Hematopoietic multipotent progenitor cell treated with erythropoietin and hydrocortisone succinate and interleukin-3 and kit ligand, for 17 days (in vitro differentiated cells): ENCODE measurements at places on chromosomes 5 and 9.

DNA sequence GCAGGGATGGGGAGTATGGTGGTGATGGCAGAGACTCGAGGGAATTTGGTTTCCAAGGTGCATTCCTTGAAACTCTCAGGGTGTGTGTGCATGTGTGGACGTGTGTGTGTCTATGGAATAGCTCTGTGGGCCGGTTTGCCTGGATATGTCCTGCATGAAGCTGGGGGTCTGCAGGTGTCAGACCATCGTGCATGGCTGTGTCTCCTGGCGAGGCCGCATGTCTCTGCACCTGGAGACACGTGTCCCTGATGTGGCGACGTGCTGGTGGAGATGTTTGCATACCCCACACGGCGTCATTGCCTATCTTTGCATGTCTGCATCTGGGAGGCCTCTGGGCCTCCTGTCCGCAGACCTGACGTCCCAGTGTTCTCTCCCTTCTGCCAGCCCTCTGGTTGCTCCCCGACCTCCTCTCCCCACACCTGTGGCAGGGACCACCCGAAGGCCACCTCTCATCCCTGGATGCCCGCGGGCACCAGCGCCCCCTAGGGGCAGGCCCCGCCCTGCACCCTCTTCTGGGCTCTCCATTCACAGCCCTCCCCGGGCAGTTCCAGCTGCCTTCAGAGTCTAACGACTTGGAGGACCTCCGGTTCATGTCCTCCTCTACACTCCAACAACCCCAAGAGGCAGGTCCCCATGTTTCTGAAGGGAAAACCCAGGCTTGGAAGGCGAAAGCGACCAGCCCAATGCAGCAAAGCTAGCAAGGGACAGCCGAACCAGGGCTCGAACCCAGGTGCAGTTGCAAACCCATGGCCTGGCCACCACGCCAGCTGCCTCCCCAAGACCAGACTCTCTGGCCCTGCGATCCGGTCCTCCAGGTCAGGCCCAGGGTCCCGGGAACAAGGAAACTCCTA, 88.6 kb downstream of the LMX1B start:
- DNase-seq = no peak

DNA sequence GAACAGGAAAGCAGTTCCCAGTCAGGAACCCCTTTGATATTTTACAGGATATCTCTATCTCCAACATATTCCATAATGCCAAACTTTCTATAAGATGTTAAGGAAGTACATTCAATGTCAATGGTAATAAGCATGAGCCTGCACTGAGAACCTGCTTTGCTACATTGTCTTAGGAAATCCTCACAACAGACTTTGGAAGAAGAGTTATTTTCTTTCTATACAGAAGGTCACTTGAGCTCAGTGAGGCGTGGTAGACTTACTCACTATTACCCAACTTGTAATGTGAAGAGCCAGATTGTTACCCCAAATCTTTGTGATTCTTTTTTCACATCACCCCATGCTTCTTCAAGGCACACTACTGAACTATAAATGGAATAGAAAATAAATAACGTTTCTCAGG, 435.9 kb downstream of the DNAH5 start:
- DNase-seq = no peak

- DNase-seq = no peak
These were observed 10.9 kb upstream of the MAST4 start for GRCh38 chr5:66585291-66585690.

GRCh38 chr9:114362394-114362793, 25.4 kb downstream of the AKNA start:
- no peak for DNase-seq

DNA sequence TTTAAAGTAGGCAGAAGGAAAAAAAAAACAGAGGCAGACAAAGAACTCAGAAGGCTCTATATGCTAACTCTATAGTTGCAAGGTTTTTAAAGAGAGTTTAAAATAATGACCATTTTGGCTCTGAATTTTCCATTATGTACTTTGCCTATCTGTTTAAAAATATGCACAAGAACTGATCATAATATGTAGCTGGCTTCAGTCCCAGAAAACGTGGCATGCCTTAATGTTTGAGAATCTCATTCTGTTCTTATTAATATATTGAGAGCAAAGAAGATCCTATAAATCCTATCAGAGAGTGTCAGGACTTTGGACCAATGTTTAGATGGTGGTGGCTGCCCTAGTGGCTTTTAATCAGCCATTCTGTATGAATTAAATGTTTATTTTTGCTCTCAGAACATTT, 121.5 kb downstream of the JMY start:
- no peak for DNase-seq

DNA sequence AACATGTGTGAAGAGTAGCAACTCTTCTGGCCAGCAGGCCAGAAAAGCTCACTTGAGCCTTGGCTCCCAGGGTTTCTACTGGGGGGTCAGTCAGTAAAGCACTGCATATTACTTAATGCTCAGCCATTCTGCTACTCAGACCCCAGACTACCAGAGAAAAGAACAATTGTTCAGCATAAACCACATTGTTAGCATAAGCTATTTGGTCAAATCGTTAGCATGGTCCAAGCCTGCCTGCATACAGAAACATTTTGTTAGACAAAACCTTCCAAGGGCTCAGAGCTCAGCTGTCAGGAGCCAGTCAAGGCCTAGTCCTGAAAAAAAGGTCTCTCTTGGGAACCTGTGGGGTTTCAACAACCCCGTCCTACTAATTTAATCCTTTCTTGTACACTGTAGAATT, 449.3 kb downstream of the PRR16 start:
- no peak for DNase-seq

DNA sequence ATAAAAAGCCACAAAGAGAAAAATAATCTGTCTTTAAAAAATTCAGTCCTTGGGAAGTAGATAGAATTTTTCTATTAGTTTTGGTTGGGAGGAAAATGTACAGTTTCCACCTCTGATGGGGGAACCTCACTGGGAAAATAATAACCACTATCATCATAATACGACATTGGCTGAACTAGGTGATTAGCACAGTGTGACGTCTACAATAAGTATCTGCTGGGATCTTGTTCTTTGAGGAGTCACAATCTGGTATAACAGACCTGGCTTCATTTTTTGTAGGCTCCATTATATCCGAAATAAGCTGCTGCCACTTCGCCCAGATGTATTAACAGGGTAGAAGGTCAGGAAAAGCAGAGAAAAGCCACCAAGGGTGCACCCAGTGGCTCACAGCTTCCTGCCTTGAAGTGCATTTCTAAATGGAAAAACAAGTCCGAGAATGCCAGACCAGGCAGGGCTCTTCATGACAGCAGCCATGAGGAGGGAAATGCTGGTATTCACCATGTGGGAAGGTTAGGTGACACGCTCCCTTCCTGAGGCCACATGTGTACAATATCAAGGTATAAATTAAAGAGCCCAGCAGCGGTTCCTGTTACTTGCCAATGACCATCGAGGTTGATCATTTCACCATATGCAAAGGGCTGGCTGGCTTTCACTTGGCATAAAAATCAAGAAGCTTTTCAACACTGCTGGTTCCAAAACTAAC, 152.8 kb downstream of the PRELID2 start:
- DNase-seq = no peak

GRCh38 chr9:110928599-110928998, 109.7 kb downstream of the LPAR1 start:
- DNase-seq = no peak

DNA sequence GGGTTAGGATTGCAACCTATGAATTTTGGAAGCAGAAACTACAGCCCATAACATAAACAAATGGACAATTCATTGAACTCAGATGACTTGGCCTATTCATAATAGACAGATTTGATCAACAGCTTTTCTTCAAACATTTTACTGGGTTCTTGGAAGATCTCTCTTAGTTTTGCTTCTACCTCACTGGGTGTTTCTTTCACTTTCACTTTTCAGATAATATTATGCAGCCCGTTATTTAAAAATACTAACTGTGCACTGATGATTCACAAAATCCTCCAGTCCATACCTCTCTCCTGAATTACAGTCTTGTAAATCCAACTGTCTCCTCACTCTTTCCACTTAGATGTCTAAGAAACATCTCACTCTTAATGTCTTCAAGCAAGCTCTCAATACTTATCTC, 183.5 kb upstream of the IRX1 start:
- no peak for DNase-seq

DNA sequence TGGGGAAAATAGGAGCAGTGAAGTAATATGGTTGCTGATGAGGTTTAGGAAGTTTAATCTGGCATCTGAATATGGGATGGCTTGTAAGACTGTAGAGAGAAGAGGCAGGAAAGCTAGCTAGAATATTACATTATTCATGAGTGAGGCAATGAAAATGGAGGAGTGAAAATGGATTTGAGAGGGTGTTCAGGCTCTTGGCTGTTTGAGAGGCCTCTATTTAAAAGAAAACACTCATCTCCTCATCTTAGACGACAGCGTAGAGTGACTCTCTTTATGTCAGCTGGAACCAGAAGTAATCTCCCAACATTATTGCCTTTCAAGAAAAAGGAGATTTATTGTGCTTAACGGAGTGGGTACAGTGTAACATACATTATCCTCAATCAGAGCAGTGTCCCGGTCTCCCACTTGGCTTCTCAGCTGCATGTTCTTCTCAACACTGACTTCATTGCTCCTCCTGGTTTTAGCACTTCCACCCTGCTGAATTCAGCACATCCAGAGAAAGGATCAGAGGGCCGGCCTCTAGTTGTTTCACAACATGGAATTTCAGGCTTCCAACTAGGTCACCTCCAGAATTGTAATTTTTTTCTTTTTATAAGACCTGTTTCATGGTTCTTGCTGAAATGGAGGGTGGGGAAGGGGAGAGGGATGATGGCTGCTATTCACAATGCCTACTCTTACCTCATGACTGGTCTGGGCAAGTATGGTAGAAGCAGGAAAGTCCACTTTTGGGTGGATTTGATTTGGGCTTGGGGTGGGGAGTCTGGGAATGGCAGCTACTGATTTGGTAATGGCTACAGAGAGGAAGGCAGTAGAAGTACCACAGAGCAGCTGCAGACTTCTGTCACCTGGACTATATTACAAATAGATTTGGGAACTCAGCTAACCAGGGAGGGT, 52.9 kb upstream of the KIAA1958 start:
- DNase-seq = no peak

DNA sequence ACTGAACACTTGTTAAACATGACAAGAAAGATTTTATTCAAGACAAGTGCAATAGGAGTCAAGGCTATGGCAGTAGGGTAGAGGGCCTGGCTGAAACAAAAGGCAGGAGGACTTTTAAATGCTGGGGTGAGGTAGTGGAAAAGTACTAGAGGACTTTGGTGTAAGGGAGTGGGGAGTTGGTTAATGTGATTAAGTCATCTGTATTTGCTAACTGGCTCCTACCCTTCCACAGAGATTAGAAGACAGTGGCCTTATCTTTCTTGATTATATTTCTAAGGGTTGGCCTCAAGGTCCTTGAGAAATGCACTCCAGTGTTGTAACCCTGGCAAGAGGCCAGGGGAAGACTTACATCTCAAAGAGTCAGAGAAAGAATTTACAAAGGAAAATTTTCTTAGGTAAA, 160.2 kb upstream of the FTMT start:
- DNase-seq = no peak

GRCh38 chr5:23496576-23496975, 10.8 kb upstream of the PRDM9 start:
- no peak for DNase-seq

DNA sequence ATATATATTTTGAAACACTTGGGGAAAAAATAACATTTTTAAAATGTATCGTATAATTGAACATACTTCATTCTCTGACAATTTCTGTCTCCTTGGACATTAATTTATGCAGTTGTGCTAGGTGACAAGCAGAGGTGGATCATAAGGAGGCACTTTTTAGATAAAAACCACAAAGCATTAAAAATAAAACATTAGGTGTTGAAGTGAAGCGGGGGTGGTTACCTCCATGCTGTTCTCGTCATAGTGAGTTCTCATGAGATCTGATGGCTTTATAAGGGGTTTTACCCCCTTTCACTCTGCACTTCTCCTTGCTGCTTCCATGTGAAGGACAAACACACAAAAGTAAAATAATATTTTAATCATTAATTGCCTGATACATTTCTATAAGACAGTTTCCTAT, 11.9 kb upstream of the COX7C start:
- no peak for DNase-seq

GRCh38 chr9:642014-642413, 199.5 kb upstream of the DMRT1 start:
- no peak for DNase-seq

DNA sequence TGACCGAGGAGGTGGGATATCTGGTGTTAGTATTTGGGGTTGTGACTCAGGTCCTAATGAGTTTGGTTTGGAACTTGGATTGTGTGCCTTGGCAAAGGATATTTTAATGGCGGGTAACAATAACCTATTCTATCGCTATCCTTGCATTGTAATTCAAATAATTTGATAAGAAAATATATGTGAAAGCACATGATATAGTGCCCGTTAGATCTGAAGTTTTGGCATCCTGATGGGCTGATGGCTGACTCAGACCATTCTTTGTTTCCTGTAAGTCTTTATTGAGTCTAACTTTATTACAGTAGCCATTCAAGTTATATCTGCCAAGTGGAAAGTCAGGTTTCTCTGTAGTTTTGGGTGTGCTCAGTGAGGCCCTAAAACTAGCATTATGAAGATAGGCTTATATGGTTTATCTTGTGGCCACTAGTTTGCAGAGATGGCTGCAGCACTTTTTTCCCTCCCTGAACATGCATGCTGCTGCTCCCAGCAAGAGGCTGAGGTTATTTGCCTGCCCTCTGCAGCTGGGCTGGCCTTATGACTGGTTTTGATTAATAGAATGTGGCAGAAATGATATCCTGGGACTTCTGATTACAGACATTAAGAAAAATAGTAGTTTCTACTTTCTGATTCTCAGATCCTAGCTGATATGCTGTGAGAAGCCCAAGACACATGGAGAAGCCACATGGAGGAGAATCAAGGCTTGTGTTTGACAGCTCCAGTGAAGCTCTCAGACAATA, 46.6 kb downstream of the CFAP95 start:
- DNase-seq = no peak

DNA sequence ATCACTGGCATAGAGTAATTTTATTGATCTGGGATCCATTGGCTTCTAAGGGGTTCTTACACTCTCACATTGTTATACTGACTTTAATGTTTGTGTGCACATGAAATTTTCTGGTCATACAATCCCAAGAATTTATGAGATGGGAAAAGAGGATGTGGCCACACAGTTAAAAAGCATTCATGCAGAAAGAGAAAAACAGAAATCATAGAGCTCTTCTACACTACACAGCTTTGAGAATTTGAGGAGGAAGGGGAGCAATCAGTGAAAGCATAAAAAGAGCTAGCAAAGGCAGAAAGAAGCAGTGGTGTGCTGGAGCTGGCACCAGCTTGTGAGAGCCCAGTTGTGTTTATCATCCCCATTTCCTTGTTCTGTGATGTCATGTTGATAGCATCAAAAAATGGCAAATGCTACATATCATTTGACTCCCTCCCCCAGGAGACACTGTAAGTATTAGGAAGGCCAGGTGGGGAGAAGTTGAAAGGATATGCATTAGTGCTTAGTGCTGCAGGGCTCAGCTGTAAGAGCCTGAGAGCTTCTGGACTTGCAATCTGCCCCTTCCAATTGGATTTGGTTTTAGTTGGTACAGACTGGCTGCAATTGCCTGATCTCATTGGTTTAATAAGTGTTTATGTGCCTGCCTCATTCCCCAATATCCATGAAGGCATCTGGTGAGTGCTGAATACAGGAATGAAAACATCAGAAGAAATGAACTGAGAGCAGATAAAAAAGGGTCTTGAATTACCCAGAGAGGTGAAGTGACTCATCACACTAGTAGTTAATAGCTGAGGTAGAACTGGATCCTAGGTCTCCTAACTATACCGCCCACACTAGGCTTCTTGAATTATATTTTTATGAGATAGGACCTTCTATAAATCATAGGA, 30.9 kb downstream of the RHOBTB3 start:
- no peak for DNase-seq

- DNase-seq = no peak
These were observed 78.3 kb upstream of the TRIO start for GRCh38 chr5:14064841-14065240.

- DNase-seq = peak; percentile 70
These were observed 535 bp downstream of the JMY start for GRCh38 chr5:79236362-79236969.
